ENCODE measurements at places on chromosomes 6 and 20.

GRCh38 chr20:4836935-4837334, 115.2 kb downstream of the PRND start:
- no peak for DNase-seq

DNA sequence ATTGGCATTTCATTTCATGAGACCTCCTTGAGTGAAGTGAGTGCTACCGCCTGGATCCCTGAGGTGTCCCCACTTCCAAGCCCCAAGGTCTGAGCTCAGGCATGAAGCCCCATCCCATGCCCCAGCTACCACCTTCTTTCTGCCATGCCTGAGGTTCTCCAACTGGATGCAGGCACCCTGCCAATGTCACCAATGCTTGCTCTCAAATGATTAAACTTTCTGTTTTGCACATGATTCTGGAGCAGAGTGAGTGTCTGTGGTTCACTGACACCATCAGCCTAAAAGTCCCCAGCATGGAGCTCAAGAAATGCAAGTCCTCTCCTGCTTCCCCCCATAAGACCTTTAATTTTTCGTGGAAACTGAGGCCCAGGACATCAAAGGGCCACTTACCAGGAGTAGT, 43.7 kb upstream of the BPIFA2 start:
- DNase-seq = no peak

GRCh38 chr6:68167604-68168003, 467.5 kb upstream of the ADGRB3 start:
- no peak for DNase-seq

- no peak for DNase-seq
Measured at GRCh38 chr20:40739841-40740240, 50.8 kb upstream of the MAFB start.

DNA sequence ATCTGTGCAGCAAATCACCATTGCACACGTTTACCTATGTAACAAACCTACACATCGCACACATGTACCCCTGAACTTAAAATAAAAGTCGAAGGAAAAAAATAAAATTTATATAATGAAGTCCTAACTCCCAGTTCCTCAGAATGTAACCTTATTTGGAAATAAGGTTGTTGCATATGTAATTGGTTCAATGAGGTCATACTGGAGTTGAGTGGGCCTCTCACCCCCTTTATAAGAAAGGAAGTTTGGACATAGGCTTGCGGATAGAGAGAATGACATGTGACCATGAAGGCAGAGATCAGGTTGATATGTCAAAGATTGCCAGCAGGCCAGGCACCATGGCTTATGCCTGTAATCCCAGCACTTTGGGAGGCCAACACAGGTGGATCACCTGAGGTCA, 16.1 kb upstream of the ZBTB22 start:
- DNase-seq = no peak

GRCh38 chr6:43923376-43924221, 153.6 kb downstream of the VEGFA start:
- DNase-seq = no peak

DNA sequence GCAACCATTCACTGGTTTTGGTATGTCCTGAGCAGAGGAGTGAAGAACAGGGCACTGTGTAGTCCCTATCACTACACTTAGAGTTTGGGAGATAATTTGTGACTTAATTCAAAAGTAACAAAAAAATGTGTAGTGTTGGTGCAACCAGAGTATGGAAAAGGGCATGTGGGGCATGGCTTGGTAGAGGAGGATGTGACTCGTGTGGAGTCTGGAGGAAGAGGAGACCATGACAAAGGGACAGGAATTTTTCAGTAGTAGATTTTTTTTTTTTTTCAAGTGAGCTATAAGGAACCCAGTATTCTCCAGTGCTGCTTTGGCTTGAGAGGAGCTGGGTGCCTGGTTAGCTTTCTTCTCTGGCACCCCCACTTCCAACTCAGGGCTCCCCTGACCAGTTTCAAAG, 5.1 kb downstream of the MTRES1 start:
- DNase-seq = no peak

DNA sequence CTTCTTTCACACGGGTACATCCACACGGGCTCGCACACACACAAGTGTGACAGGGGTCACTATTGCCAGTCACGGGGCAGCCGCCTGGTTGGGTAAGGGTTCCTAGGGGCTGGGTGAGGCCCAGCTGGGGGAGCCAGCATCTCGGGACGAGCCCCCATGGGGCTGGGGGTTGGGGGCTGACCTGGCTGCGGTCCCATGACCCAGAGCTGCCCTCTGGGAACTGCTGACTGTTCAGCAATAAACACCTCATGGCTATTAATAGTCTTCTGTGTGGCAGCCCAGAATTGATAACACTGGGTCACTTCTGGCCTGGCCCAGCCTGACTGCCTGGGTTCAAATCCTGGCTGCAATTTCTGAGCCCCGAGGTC, 23.8 kb downstream of the VEGFA start:
- DNase-seq = no peak

DNA sequence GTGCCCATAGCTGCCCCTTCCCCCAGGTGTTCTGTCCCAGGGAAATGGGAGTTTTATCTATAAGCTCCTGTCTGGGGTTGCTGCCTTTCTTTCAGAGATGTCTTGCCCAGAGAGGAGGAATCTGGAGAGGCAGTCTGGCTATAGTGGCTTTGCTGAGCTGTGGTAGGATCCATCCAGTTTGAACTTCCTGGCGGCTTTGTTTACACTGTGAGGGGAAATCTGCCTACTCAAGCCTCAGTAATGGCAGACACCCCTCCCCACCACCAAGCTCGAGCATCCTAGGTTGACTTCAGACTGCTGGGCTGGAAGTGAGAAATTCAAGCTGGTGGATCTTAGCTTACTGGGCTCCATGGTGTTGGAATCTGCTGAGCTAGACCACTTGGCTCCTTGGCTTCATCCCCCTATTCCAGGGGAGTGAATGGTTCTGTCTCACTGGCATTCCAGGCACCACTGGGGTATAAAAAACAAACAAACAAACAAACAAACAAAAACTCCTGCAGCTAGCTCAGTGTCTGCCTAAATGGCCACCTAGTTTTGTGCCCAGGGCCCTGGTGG, 24.0 kb downstream of the TNFAIP3 start:
- DNase-seq = no peak

GRCh38 chr20:43961541-43962471, 47.2 kb downstream of the TOX2 start:
- DNase-seq = no peak

Data from activated effector memory CD4-positive, alpha-beta T cell treated with Interleukin-2 at 50 U/mL for 16 hours (primary cell).